ENCODE measurements at places on chromosomes 7 and 10.

GRCh38 chr10:127968659-127969058, 61.8 kb downstream of the PTPRE start:
- no peak for DNase-seq

DNA sequence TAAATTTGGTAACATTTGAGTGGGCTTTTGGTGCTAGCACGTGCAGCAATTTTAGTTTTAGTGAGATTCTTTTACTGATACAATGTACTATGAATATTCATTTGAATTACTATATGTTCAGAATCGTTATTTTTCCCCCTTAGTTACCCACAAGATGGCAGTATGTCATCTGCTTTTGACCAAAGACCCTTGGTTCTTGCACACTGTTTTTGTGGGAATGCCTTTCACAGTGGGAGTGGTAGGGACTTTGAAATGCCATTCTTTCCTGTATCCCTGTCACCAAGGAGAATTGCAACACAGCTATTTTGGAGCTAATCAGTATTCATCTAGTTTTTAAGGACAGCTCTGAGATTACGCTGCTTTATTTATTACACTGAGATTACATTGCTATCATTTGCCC, 40.6 kb downstream of the SEC23IP start:
- no peak for DNase-seq

DNA sequence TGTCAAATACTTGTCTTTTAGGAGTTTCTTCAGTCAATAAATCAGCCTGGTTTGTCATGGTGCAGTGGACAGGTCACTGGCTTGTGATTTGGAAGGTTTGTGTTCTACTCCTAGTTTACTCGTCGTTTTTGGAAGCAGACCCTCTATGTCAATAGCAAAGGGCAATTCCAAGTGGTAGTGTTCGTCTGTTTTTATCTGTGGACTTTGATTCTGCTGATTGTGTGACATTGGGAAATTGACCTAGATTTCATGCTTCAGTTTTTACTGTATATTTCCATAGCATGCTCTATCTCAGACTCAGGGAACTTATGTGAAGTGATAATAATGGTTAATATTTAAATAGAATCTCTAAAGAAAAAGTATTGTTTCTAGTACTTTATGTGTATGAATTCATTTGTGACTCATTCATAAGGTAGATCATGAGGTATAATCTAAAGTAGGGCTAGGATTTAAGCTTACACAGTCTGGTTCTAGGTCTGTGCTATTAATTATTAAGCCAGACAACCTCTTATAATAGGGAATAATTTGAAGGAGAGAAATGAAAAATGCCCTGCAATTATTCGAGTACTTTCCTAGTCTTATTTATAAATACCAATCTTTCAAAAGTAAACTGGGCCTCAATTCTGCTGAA, 198.1 kb downstream of the REEP3 start:
- no peak for DNase-seq

- no peak for DNase-seq
Observed at GRCh38 chr10:131693766-131694165, 207.0 kb upstream of the PPP2R2D start.

GRCh38 chr10:16720812-16721211, 96.4 kb downstream of the RSU1 start:
- no peak for DNase-seq

DNA sequence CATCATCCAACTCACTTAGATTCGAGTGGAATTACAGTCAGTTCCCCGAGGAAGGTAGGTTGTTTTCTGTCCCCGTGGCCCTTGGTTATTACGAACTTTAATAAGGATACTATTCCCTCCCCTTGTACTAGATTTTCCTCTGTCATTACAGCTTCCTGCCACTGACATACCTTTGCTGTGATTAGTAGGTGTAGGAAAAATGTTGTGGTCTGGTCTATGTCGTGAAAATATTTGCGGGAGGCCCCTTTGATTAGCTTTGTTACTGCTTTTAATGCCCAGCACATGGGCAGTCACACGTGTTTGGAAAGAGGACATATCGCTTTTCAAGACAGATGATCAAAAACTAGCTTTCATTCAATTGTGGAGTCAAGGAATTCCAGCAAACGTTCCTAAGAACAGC, 92.2 kb downstream of the GATA3 start:
- DNase-seq, result no peak

Data from effector memory CD4-positive, alpha-beta T cell (primary cell).